ENCODE measurements at places on chromosomes 3 and 15. TPM values are rescaled to one million over a fixed set of nuclear protein-coding genes. Genes with fewer than 3 reads are reported as not detected.

DNA sequence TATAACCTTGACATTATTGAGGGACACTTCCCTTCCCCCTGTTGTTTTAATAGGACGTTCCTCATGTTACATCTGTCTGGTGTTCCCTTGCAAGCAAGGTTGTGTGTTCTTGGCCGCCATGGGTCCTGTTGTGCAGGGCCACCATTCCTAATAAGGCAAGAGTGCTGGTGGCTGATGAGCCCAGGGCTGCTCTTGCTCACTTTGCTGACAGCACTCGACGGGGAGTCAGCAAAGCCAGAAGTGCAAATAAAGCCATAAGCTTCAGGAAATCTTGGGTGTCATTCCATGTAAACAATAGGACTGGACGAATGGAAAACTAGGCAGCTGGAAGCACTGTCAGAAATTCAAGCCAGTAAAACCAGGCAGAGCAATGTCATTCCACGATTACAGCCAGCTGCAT, 75.8 kb downstream of the SQOR start:
- no peak for DNase-seq

DNA sequence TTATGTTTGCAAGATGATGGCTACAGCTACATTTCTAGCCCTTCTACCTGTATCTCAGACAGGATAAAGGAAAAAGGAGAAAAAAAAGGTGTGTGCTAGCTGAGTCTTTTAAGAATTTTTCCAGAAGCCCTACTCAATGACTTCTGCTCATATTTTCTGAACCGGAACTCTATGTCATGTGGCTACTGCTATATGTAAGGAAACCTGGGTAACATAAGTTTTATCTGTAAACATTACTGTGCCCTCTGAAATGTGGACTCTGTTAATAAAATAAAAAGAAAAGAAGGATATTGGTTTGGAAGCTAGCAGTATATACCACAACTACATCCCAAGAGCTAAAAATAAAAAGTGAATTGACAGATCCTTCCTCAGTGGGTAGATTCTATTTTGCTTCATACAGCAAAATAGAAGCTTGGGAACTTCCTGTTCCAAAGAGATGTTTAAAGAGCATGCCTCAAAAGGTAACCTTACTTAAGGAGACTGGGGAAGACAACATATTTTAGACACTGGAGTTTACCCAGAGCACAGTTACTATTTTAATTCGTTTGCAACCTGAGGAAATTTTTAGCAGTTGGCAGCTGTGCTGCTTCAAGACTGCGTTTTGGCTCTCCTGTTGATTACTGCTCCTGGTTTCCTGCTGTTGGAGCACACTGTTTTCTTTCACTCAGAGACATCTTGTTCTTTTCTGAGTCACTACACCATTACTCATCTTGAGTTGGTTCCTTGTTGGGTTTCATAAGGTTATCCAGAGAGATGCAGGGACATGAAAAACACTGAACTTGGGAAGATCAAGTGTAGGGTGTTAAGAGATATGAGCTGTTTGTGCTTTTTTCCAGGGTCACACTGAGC, 280.7 kb downstream of the NFKBIZ start:
- DNase-seq, result peak; percentile 68

- no peak for DNase-seq
Observed at GRCh38 chr15:76345880-76346668, 9.5 kb downstream of the ISL2 start.

GRCh38 chr3:25679166-25679565, 14.5 kb upstream of the TOP2B start:
- DNase-seq, result no peak

DNA sequence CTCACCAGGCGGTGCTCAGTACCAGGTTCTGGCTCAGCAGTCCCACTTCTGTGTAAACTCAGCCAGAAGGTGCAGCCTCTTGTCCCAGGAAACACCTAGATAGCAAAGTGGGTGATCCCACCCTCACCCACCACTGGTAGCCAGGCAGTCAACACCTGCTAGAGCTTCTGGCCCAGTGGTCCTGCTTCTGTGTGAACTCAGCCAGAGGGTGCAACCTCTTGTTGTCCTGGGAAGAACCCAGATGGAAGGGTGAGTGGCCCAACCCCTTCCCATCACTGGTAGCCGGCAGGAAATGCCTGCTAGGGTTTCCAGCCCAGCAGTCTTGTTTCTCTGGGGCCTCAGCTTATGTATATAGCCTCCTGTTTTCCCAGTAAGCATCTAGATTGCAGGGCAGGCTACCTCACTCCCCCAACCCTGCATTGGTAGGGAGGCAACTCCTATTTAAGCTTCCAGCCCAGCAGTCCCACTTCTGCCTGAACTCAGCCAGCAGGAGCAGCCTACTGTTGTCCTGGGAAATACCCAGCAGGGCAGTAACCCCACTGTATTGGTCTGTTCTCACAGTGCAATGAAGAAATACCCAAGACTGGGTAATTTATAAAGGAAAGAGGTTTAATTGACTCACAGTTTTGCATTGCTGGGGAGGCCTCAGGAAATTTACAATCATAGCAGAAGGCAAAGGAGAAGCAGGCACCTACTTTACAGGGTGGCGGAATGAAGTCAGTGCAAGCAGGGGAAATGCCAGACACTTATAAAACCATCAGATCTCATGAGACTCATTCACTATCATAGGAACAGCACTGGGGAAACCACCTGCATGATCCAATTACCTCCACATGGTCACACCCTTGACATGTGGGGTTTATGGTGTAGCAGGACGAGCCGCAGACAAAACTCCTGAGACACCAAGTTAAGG, 110.6 kb downstream of the DTWD1 start:
- DNase-seq, result no peak

- no peak for DNase-seq
Observed at GRCh38 chr3:142281474-142281873, 56.1 kb upstream of the GK5 start.

ALPK3 gene
- 0.08 TPM for total RNA-seq

FMN1 gene
- total RNA-seq, result 9.4 TPM

GRCh38 chr3:166582236-166582635, 745.0 kb upstream of the BCHE start:
- no peak for DNase-seq

GRCh38 chr15:62254137-62254934, 89.3 kb upstream of the C2CD4B start:
- peak; percentile 29 for DNase-seq

IMPG2 gene
- total RNA-seq, result 0.05 TPM

GRCh38 chr15:84151205-84151931, 84.2 kb upstream of the GOLGA6L4 start:
- no peak for DNase-seq

- no peak for DNase-seq
Observed at GRCh38 chr3:59547874-59548273, 498.0 kb upstream of the CFAP20DC start.

DNA sequence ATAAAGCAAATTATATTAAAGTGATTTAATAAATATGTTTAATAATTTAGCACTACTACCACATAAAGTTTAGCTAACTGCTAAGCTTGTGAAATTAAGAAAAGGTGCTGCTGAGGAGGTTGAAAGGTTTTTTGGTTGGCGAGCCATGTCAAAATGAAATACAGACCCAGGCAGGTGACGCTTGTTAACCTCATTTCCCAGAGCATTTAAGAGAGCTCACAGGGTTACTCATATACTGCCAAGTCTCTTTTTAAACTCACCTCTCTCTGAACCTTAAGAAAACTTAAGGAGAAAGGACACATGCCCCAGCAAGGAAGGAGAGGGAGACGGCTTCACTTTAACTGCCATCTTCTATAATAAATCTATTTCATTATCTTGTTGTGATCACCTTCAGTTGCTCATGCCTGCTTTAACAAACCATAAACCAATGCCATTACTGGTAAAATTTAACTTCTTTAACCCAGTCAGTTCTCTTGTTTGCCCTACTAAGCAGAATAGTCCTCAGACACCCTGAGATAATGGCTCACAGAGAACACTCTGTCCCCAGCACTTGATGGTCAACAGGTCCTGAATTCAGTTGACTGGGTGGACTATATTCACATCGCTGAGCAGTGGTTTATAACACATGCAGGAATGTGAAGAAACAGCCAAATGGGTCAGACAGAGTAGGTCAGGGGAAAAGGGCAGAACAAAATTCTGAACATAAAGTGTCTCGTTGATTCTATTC, 540.1 kb downstream of the UNC13C start:
- no peak for DNase-seq

DNA sequence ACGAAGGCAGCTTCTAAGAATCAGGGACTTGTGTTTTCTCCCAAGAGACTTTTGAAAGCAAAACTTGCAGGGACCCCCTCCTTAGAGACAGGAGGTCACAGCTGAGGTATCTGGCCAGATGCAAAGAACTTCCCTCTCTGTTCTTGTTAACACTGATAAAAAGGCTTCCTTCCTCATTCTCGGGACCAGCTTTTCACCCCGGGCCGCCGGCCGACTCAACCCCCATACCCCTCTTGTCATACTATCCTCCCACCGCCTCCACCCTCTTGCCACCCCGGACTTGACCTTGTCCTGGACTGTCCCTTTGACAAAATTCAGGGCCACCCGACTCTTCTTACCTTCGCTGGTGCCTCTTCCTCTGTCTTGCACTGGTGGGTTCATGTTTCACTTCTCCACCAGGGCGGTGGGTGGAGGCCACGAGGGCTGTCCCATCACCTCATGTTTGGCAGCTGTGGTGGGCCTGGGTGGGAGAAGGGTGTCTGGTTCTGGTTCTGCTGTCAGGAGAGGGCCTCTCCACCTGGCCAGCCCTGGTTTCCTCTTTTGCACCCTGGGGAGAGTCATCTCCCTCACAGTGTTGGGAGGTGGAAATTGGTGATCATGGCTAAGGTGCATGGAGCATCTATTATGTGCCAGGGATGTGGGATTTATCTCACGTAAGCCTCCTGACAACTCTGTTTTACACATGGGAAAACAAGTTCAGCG, 32.5 kb downstream of the BHLHE40 start:
- DNase-seq, result no peak

COL8A1 gene
- 88.7 TPM for total RNA-seq

CCR9 gene
- total RNA-seq, result not detected

GRCh38 chr3:141465221-141465620, 21.6 kb upstream of the RASA2 start:
- DNase-seq, result no peak

DNA sequence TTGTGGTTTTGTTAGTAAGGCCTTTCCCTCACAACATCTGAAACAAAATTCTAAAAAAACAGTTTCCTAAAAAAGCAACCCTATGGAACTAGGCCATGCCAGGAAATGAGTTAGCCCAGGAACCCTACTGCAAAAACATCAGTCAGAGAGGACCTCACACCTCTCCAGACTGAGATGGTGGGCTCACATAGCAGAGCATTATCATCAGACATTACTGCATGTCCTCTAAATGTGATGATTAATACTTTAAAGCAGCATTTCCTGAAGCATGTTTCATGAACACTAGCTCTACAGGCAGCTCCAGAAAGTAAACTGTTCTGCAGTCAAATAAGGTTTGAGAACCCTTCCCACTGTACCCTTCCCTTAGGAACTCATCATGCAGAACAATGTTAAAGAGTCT, 232.3 kb upstream of the MRPL3 start:
- DNase-seq, result peak; percentile 74

- DNase-seq, result no peak
Observed at GRCh38 chr15:33866101-33866737, 102.1 kb upstream of the CHRM5 start.

DNA sequence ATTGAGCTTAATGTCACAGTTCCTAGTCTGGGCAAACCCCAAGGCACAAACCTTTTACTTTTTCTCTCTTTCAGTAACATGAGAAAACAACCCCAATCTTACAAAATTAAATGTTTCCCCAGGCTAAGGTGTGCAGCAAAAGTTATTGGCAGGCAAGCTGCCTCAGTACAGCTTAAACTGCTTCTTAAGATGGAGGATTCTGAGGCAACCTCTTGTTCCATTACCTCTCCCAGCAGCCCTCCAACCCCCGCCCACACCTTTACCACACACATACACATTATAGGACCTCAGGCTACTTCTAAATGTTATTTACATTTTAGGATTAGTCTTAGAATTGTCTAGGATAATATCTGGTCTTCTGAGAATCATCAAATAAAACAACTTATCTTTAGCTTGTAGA, 22.3 kb upstream of the CBLB start:
- no peak for DNase-seq

GOLGA6B gene
- total RNA-seq, result not detected

HGD gene
- 0.28 TPM for total RNA-seq

SOX14 gene
- not detected for total RNA-seq

DNA sequence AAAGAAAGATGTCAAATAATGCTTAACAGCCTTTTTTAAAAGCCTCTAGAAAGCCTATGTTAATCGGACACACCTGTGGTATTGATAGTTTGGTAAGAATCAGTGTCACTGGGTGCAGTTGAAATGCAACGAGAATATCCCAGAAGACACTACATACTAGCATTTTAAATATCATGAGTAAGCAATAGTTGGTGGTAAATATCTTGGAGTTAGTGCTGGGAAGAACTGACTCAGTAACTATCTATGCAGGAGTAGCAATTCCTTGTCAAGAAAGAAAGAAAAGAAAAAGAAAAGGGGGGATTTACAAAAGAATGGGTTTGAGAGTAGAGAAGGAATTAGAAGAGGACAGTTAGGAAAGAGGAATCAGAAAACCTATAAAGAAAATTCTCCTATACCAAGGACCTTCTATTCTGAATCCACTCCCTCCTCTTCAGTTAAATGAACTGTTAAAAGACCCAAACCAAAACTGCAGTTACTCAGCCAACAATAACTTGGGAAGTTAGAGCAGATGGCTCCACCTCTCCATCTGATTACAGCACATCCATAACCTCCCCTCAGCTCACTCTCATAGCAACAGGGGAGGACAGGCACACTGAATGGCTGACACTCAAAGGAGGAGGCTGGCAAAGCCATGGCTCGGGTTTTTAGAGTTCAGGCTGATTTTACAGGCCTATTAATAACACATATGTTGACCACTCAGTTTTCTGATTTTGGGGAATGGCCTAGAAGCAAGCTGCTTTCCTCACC, 207.6 kb upstream of the MDFIC2 start:
- DNase-seq, result no peak

DNA sequence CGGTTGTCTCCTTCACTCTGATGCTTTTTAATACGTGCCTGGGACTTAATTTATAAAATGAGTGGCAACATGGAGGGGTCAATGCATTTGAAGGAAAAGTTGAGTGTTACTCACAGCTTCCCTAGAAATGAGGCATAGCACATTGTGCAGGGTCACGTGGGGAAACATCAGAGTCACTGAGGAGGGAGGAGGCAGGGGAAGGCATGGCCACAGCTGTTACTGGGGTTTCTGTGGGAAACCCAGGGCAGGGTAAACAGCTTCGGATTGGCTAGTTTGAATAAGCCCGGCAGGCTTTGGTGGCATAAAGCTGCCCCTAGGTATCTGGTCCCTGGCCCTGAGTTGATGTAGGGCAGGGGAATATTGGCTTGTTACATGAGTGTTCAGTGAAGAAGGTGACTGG, 98.9 kb upstream of the ST8SIA2 start:
- DNase-seq, result no peak

DNA sequence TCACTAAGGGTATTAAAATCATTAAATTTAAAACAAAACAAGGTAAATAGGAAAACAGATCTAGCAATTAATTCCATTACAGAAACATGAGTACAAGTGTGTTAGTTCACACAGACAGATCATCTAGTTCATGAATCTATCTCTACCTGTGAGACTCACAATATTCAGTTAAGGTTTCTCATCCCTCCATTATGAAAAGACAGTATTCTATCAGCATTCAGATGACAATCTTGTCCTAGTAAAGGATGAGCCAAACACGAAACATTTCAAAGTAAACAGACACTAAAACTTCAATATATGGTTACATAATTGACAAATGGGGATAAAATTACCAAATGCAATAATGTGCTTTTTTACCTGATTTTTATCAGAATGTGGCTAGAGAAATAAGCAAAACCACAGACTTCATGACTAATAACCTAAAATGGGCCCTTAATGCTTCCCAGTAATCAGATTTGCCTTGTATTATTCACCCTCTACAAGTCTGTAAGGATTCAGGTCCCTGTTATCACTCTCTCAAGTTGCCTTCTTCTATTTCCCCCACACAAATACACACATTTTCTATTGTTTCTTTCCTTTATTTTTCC, 126.8 kb downstream of the DLG1 start:
- peak; percentile 44 for DNase-seq

Measured in HFFc6 (cell line).